ENCODE measurements at places on chromosomes 7 and 10.
A peak's percentile ranks its signal among the peaks of the same experiment; 100 is the strongest.

DNA sequence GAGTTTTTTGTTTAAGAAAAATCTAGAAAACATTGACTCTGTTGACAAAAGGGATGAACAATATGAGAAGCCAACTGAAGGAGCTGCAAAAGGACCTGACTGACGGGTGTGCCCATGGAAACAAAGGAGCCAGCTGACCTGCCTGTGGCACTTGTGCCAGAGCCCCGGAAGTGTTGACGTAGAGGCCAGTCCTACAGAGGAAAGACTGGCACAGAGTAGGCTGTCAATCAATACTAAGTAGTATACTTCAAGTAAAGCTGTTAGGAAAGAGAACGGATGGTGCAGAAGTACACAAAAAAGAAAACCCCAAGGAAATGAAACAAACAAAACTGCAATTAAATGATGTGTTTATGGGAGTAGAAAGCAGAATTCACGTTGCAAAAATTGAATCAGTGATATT, 19.0 kb upstream of the ABI1 start:
- no peak for DNase-seq

GRCh38 chr7:375321-375831, 85.4 kb downstream of the FOXL3 start:
- DNase-seq: no peak

GRCh38 chr7:13139436-13139835, 452.0 kb downstream of the ARL4A start:
- DNase-seq: no peak

- DNase-seq: no peak
Measured at GRCh38 chr10:98376485-98376884, 38.5 kb downstream of the PYROXD2 start.

DNA sequence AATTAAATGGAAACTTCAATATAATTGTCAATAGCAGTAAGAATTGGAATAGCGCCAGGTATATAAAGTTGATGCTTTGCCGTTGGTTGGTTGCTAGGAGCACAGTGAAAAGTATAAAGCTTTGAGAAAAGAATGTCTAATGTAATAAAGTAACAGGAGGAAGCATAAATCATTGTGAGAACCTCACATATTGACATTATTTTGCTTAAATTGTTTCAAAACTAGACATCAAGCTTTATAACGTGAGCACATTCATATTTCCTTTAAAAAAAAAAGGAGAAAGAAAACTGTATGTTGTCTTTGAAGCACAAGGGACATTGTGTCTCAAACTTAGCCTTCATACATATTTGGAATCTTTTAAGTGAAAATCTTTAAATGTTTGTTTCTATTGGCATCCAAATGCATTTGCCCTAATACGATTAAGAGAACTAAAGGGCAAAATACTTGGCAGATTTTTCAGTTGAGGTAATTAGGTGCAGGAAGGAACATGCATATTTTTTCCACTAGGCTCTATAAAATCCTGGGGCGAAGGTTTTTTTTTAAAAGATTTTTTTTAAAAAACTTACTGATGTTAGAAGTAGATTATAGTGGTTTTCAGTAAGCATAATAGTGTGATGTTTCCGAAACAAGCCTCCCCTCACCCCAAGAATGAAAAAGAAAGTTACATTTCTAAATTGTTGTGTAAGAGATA, 92.4 kb downstream of the ARID5B start:
- DNase-seq: peak; percentile 84

DNA sequence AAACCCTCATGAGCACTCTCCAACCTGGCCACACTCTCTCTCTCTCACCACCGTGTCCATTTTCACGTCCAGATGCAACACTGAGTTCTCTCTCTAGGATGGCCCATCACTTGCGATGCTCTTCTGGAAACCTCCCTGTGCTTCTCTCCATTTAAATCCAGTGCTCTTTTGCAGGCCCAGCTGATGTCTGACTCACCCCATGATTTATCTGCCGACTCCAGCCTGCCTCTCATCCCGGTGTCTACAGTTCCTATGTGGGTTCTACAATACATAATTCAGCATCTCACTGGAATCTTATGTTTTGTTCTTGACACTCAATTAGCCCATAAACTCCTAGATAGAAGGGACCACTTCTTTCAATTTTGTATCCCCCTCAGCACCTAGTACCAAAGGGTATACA, 5.0 kb downstream of the TPK1 start:
- DNase-seq: no peak

All from fibroblast of gingiva (primary cell).